Activated CD8-positive, alpha-beta T cell treated with anti-CD3 and anti-CD28 coated beads for 36 hours (primary cell): ENCODE measurements at places on chromosomes 7 and 10. TPM values are rescaled to one million over a fixed set of nuclear protein-coding genes. Genes with fewer than 3 reads are reported as not detected.

BLVRA gene
- 30.9 TPM for total RNA-seq

RADIL gene
- total RNA-seq = 0.65 TPM

OR9A2 gene
- total RNA-seq = not detected

STEAP1B gene
- not detected for total RNA-seq

FAM25A gene
- total RNA-seq = not detected

PLCE1 gene
- not detected for total RNA-seq

RHOBTB1 gene
- total RNA-seq = 0.74 TPM

BEND7 gene
- total RNA-seq = not detected

FAM25G gene
- not detected for total RNA-seq

TNS3 gene
- 0.16 TPM for total RNA-seq

SPDYE6 gene
- not detected for total RNA-seq

FIGNL1 gene
- total RNA-seq = 46.8 TPM

DNA sequence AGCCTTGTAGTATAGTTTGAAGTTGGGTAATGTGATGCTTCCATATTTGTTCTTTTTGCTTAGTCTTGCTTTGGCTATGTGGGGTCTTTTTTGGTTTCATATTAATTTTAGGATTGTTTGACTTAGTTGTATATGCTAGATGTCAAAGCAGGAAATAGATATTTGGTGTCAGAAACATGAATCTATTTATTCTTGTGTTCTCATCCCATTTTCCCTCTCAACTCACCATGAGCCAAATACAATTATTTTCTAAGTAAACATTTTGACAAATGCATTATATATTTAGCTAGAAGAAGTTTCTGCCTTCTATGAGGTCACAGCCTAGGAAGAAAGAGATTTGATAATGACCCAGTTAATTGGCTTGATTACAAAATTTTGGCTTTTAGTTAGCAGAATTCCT lies 1160.6 kb upstream of the C7orf33 start:
- H3K4me3 ChIP-seq = no peak overlapping the region
- no peaks in the 10 kb centered on the region for H3K36me3 ChIP-seq
- H3K27ac ChIP-seq = no peak overlapping the region
- DNase-seq = no peak
- H3K27me3 ChIP-seq = no peaks in the 10 kb centered on the region

GRCh38 chr7:143901332-143901667 lies 676 bp downstream of the TCAF1 start:
- H3K4me3 ChIP-seq = peak overlapping the region; percentile 90
- no peak for DNase-seq
- H3K36me3 ChIP-seq = no peaks in the 10 kb centered on the region
- peak overlapping the region; percentile 92 for H3K27ac ChIP-seq
- no peaks in the 10 kb centered on the region for H3K27me3 ChIP-seq

- H3K27me3 ChIP-seq = peaks cover 31% of the 10 kb centered on the region
- peak; percentile 41 for DNase-seq
- no peak overlapping the region for H3K4me3 ChIP-seq
- no peaks in the 10 kb centered on the region for H3K36me3 ChIP-seq
Observed at GRCh38 chr10:44386546-44387052, 1.7 kb upstream of the CXCL12 start.

GRCh38 chr7:117480978-117481377 lies 1.2 kb downstream of the CFTR start:
- no peak overlapping the region for H3K27ac ChIP-seq
- no peaks in the 10 kb centered on the region for H3K4me1 ChIP-seq
- H3K4me3 ChIP-seq = no peak overlapping the region

DNA sequence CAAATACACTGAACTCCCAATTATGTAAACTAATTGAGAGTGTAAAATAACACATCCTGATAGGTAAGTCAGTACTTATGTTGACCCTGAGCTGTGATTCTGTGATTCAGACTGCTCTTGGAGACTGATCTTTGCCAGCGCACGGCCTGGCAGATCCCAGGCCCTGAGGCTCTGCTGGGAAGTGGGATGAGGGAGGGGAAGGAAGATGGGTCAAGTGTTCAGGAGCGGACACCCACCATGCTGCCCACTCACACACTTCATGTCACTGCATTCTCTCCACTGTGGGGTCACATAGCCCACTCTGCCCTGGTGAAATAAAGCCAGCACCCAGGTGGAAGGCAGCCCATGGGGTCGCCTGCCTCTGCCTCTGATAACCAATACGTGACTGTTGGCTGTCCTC lies 226.2 kb downstream of the TNS3 start:
- H3K4me1 ChIP-seq = no peaks in the 10 kb centered on the region
- H3K4me3 ChIP-seq = no peak overlapping the region
- no peaks in the 10 kb centered on the region for H3K27me3 ChIP-seq
- no peaks in the 10 kb centered on the region for H3K36me3 ChIP-seq
- DNase-seq = no peak

DNA sequence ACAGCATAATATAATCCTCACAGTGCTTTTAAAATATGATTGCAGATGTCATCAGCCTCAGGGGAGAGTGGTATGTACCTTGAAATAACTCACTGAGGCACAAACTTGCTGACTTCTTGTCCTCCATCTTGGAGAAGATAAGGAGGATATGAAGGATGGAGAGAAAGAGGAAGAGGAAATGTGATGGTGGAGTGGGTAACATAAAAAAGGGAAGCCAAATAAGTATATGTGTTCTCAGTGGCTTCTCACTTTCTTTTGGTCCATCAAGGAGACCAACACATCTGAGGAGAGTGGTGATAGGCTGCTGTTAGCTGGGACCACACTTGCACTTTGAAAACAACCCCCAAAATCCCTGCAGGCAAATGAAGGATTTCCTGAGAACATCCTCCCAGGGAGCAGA lies 21.6 kb upstream of the ZNF37A start:
- DNase-seq = no peak
- H3K27ac ChIP-seq = no peak overlapping the region
- H3K4me1 ChIP-seq = peaks cover 2% of the 10 kb centered on the region
- peaks cover 1% of the 10 kb centered on the region for H3K27me3 ChIP-seq
- no peaks in the 10 kb centered on the region for H3K36me3 ChIP-seq

DNA sequence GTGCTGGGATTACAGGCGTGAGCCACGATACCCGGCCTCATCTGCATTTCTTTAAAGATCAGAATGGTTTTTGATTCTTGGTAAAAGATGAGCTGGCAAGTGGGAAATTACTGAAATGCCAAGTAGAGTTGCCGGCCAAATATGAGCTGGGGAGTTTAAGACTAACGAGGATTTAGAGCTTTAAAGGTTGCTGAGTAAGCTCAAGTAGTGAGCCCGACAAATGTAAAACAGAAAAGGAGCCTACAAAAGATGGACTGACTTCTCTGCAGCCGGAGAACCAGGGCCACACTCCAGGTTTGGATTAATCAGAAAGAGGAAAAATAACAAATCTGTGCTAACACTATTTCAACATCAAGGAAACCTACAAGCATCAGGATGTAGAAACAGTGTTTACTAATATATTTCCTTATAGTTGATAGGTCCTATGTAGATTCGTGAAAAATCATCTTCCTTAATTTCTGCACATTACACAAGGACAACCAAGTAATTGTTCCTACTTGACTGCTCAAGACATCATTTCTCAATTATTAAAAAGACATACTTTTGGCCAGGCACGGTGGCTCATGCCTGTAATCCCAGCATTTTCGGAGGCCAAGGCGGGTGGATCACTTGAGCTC lies 49.6 kb downstream of the MPP7 start:
- no peaks in the 10 kb centered on the region for H3K36me3 ChIP-seq
- no peak overlapping the region for H3K4me3 ChIP-seq
- no peak for DNase-seq
- no peaks in the 10 kb centered on the region for H3K27me3 ChIP-seq
- H3K27ac ChIP-seq = no peak overlapping the region
- H3K4me1 ChIP-seq = peaks cover 25% of the 10 kb centered on the region

DNA sequence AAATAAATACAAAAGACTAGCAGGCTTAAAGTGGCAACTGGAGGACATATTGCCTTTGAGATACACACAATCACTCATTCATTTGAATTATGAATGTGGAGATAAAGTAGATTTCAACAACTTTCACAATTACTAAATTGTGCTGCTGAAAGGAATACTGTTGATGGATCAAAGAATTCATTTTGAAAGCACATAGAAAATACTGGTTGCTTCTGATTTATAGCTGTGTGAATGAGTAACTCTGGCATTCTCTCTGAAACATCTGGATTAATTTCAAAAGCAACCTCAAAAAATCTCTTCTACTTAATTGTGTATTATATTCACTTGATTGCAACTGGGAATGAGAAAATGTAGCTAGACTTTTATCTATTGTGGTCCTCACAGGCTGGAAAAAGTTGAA lies 397.6 kb downstream of the THSD7A start:
- no peak for DNase-seq
- no peak overlapping the region for H3K4me3 ChIP-seq
- H3K27ac ChIP-seq = no peak overlapping the region
- no peaks in the 10 kb centered on the region for H3K4me1 ChIP-seq
- H3K27me3 ChIP-seq = no peaks in the 10 kb centered on the region
- no peaks in the 10 kb centered on the region for H3K36me3 ChIP-seq

- no peak overlapping the region for H3K27ac ChIP-seq
- H3K27me3 ChIP-seq = no peaks in the 10 kb centered on the region
- DNase-seq = no peak
- no peaks in the 10 kb centered on the region for H3K36me3 ChIP-seq
Observed at GRCh38 chr10:24756283-24756682, 32.6 kb upstream of the ARHGAP21 start.

DNA sequence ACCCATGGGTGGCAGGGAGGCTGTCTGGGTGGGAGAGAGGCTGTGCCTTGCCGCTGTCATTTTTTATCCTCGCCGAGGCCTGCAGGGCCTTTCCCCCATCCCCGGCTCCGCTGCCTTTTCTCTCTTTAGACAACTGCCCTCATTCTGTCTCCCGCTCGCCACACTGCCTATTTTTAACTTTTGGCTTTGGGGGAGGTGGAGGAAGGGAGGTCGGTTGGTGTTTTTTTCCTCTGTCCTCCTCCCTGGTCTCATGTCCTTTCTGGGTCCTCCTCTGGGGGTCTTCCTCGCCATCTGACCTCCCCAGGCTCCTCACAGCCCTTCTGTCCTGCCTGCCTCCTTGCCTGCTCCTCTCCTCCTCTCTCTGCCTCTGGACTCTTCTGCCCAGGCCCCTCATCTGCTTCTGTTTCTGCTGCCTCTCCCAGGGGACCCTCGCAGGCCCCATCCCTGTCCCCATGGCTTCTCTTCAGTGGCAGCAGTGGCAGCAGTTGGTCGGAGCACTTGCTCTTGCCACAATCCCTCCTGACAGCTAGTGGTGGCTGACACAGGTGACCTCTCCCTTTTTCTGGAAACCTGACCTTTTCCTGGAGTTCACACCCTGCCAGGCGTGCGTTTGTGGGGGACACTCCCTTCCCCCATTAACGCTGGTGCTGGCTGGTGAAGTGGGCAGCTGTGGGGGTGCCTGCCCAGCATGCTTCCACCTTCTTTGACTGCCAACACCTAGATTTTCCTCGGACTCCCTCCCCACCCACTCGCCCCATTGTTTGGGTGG lies 19.5 kb upstream of the PCBD1 start:
- no peak overlapping the region for H3K4me3 ChIP-seq
- no peaks in the 10 kb centered on the region for H3K4me1 ChIP-seq

GRCh38 chr7:107593025-107593410 lies 13.0 kb downstream of the BCAP29 start:
- DNase-seq = no peak
- H3K36me3 ChIP-seq = peaks cover 10% of the 10 kb centered on the region
- no peaks in the 10 kb centered on the region for H3K4me1 ChIP-seq
- H3K27ac ChIP-seq = no peak overlapping the region
